WTC11 (cell line): ENCODE measurements at places on chromosomes 7 and 10.

DNA sequence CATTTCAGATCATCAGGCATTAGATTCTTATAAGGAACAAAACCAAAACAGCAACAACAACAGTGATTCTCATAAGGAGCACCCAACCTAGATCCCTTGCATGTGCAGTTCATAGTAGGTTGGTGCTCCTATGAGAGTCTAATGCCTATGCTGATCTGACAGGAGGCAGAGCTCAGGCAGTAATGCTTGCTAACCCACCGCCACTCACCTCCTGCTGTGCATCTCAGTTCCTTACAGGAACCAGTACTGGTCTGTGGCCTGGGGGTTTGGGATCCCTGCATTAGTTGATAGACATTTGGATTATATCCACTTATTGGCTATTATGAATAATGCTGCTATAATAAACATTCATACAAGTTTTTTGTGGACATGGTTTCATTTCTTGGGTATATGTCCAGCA is 14.0 kb downstream of the MKLN1 start:
- peak; percentile 63 for DNase-seq

DNA sequence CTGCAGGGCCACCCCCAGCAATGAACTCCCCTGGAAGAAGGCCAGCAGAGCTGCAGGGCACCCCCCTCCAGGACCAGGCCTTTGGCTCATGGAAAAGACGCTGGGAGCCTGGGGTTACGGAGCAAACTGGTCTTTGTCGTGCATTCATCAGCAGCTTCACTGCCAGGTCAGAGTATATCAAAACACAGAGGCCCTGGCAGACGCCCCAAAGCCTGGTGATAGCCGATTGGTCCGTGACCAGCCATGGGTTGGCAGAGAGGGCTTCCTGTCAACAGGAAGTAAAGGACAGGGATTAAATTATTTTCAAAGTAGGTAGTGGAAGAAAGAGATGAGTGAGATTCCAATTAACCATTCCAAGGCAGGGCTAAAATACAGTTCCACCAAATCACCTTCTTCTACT is 9.0 kb downstream of the PRKAG2 start:
- no peak for DNase-seq

GRCh38 chr7:30700941-30701340 is 18.7 kb upstream of the CRHR2 start:
- DNase-seq: no peak

DNA sequence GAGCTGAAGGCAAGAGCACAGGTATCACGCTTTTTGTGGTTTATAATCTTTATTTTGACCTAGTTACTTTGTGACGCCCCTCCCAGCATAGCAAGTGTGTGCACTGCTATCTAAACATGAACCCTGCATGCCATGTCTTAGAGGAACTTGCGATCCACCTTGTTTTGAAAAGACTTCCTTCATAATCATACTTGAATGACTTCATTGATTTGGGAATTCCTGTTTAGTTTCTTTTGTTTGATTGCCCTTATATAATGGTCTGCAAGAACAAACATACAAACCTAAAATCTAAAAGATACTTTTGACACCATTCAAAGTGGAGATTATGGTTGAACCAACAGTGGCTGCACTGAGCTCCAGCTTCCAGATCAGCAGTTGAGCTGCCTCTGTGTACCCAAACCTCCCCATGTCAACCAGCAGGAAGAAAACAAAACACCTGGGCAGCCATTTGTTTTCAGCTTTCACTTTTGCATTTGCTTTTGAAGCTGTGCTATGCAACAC is 132.6 kb downstream of the CELF2 start:
- no peak for DNase-seq
